ENCODE measurements at places on chromosomes 12 and 14.

DNA sequence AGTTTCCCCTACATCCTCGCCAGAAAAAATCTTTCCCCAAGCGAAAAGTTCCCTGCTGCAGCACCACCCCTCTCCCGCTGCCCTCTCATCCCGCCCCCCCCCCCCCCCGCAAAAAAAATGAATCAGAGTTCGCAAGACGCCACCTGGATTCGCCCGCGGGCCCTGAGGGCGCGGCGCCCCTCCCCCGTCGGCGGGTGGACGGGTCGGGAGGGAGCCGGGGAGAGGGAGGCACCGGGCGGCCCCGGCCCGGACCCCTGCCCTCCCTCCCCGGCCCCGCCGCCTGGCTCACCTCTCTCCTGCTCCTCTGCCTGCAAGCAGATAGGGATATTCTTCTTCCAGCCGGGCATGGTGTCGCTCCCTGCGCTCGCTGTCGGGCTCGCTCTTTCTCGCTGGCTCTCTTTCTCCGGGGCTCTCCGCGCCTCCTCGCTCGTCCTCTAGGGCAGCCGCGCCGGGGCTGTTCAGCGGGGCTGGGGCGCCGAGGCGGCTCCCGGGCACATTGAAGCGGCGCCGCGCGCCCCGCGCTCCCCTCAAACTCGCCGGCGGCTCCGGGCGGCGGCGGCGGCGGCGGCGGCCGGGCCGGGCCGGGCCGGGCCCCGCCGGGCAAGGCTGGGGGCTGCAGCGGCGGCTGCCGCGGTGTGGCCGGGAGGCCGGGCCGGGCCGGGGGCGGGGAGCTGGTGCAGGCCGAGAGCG is 200.3 kb upstream of the CAND1 start:
- DNase-seq, result no peak

DNA sequence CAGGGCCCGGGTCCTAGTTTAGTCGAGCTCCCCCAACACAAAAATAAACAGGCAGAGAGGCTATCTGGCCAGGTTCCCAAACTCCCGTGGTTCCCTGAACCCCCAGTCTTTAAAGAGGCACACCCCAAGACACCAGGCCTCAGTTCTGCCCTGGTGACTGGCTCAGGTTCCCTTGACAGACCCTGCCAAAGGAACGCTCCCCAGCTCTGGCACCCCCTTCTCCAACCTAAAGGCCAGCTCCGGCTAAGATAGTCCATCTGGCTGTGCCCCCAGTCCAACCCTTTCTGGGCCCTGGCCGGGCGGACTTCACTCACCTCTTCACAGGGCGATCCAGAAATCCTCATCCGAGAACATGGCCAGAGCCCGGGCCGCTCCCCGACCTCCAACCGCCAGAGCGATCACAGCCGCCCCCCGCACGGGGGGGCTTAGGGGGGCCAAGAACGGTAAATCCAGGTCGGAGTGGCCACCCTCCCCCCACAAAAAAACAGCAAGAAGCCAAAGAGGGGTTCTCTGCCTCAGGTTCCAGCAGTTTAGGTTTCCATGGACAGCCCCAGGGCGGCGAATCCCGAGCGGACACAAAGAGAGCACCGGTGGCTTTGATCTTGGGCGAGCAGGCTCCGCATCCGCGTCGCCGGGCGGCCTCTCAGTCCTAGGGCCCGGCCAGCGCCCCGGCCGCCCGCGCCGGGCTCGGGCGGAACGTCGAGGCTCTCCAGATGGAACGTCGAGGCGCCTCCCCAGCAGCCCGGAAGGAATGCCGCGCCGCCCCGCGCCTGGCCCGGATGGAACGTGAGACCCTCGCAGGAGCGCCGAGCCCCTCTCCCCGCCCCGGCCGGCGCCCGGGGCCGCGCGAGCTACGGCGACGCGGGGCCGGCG is 1.1 kb downstream of the KMT2D start:
- peak; percentile 50 for DNase-seq

DNA sequence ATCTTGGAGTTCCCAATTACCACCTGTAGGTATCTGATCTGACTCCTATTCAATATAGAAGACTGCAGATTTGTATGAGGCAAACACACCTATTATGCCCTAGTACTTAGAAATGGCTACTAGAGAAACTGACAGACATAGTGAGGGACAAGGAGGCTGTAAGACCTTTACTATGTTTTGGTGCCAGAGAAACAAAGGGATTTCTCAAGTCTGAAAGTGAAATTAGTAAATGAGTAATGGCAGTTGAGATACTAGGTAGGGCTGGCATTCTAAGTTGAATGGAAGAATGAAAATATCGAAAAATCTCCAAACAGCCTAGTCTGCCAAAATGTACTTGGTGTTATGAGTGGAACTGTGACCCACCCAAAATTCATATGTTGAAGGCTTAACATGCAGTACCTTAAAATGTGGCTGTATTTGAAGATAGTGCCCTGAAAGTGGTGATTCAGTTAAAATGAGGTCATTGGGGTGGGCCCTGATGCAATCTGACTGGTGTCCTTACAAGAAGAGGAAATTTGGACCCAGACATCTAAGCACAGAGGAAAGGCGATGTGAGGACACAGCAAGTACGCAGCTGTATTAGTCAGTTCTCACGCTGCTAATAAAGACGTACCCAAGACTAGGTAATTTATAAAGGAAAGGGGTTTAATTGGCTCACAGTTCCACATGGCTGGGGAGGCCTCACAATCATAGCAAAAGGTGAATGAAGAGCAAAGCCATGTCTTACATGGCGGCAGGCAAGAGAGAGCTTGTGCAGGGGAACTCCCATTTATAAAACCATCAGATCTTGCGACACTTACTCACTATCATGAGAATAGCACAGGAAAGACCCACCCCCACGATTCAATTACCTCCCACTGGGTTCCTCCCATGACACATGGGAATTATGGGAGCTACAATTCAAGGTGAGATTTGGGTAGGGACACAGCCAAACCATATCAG is 127.0 kb downstream of the APAF1 start:
- DNase-seq, result no peak

- DNase-seq, result no peak
Measured at GRCh38 chr12:109592195-109592904, 18.8 kb downstream of the MVK start.

- peak; percentile 33 for DNase-seq
Measured at GRCh38 chr14:31208546-31209424, 1.2 kb upstream of the HECTD1 start.

GRCh38 chr12:61993734-61994345 is 266.4 kb upstream of the USP15 start:
- DNase-seq, result no peak
